Natural killer cell treated with Interleukin-12 subunit alpha and Interleukin-12 subunit beta and Interleukin-15 and Interleukin-18, amount 100 ng/mL, for 72 hours (primary cell): ENCODE measurements at places on chromosomes 6 and 20. TPM values are rescaled to one million over a fixed set of nuclear protein-coding genes. Genes with fewer than 3 reads are reported as not detected.

DNA sequence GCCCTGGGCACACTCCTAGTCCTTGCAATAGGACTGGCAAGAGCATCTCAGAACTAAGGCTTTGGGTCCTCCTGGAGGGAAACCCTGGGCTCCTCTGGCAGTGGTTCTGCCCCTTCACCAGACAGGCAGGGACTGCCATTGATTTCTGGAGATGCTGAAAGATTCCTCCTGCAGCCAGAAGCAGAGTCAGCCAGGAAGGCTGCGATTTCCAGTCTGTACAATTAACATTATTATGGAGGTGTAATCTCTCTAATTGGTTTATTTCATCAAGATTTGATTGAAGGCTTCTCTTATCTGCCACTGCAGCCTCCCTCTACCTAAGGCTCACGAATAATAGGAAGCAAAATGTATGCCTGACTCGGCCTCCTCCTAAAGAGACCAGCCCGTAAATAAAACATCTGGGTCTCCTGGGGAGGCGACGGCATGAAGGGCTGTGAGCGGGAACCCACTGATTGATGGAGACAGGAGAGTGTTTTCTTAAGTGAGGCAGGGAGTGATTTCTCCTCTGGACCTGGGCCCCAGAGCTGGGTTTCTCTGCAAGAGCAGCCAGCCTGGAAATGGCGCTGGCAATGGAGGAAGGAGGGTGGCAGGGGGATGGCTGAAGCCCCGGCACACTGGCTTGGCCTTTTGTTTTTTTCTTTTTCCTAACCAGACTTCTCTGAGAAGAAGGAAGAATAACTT, 689.6 kb downstream of the DHX35 start:
- no peak overlapping the region for H3K4me3 ChIP-seq
- no peaks in the 10 kb centered on the region for H3K27me3 ChIP-seq
- no peaks in the 10 kb centered on the region for H3K36me3 ChIP-seq
- no peak overlapping the region for H3K27ac ChIP-seq

- H3K27me3 ChIP-seq, result no peaks in the 10 kb centered on the region
- no peak overlapping the region for H3K4me3 ChIP-seq
- no peak overlapping the region for H3K27ac ChIP-seq
These were observed 186.3 kb downstream of the PLCB4 start for GRCh38 chr20:9255171-9255570.

DNA sequence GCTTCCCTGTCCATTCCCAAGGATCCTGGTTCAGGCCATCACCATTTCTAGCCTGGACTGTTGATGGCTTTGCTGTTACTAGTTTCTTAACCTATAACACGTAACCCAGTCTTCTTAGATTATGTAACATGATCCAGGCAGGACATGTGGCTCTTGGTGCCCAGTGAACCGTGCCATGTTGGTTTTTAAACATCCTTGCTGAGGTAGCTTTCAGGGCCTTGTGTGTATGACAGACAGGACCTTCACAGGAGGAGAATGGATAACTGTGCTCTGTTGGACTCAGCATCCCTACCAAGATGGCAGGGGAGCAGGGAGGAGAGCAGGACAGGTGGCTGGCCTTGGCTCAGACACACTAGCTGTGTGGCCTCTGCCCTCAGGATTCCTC, 46.8 kb downstream of the PANK2 start:
- no peak for DNase-seq
- no peak overlapping the region for H3K27ac ChIP-seq
- H3K4me3 ChIP-seq, result no peak overlapping the region

GRCh38 chr20:62064770-62065673, 659 bp downstream of the TAF4 start:
- no peak overlapping the region for H3K27ac ChIP-seq
- peak overlapping the region; percentile 84 for H3K4me3 ChIP-seq
- DNase-seq, result no peak
- H3K4me1 ChIP-seq, result peaks cover 35% of the 10 kb centered on the region
- H3K27me3 ChIP-seq, result no peaks in the 10 kb centered on the region

GRCh38 chr20:54382419-54382818, 93.0 kb upstream of the DOK5 start:
- H3K4me1 ChIP-seq, result no peaks in the 10 kb centered on the region
- no peaks in the 10 kb centered on the region for H3K36me3 ChIP-seq
- H3K27ac ChIP-seq, result no peak overlapping the region
- DNase-seq, result no peak

DNA sequence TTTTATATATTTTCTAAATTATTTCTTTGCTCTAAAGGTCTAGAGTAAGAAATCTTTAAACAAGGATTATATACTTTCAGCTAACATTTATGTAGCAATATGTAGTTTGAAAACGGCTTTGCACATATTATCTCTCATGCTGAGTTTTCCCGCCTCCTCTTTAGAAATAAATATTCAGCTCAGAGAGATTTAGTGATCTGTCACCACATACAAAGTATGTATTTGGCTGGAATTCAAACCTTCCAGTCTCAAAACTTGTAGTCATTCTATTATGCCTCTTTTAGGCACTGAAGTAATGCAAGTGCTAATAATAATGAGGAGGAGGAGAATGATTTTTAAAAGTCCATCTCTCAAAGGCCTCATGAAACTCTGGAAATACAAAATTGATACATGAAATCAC, 525.0 kb downstream of the GRIK2 start:
- no peak overlapping the region for H3K27ac ChIP-seq
- DNase-seq, result no peak
- no peaks in the 10 kb centered on the region for H3K36me3 ChIP-seq
- no peak overlapping the region for H3K4me3 ChIP-seq
- H3K4me1 ChIP-seq, result no peaks in the 10 kb centered on the region

- no peak for DNase-seq
- no peak overlapping the region for H3K4me3 ChIP-seq
- H3K36me3 ChIP-seq, result no peaks in the 10 kb centered on the region
- H3K27me3 ChIP-seq, result peaks cover 76% of the 10 kb centered on the region
These were observed 5.2 kb upstream of the MAFB start for GRCh38 chr20:40694246-40694645.

GRCh38 chr6:15447546-15448267, 201.8 kb downstream of the JARID2 start:
- no peaks in the 10 kb centered on the region for H3K27me3 ChIP-seq
- H3K4me3 ChIP-seq, result no peak overlapping the region
- no peaks in the 10 kb centered on the region for H3K36me3 ChIP-seq
- no peak overlapping the region for H3K27ac ChIP-seq

- peaks cover 3% of the 10 kb centered on the region for H3K4me1 ChIP-seq
- no peak overlapping the region for H3K4me3 ChIP-seq
- no peaks in the 10 kb centered on the region for H3K36me3 ChIP-seq
These were observed 30.6 kb upstream of the ULBP3 start for GRCh38 chr6:150099546-150099945.

GRCh38 chr6:11322252-11322885, 89.9 kb upstream of the NEDD9 start:
- no peaks in the 10 kb centered on the region for H3K27me3 ChIP-seq
- no peak overlapping the region for H3K4me3 ChIP-seq
- H3K36me3 ChIP-seq, result peaks cover 17% of the 10 kb centered on the region
- H3K27ac ChIP-seq, result peak overlapping the region; percentile 15

- no peaks in the 10 kb centered on the region for H3K36me3 ChIP-seq
- no peak for DNase-seq
- no peaks in the 10 kb centered on the region for H3K27me3 ChIP-seq
These were observed 38.1 kb downstream of the CDS2 start for GRCh38 chr20:5164645-5165625.

DNA sequence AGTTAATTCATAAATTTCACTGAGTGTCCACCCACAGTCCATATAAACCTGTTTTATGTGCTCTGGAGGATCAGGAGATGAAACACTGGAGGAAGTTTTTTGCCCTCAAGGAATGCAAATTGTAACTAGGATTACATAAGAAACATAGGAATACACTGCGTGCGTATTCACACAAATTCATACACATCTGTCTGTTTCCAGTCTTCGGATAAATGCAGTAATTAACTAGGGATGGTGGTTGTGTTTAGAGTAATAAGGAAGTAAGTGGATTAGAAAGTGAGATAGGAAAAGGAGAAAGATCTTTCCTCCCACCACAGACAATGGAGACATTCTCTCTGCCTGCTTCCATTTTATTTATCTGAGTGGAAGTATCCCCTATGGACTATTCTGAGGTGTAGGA, 35.7 kb upstream of the POPDC3 start:
- H3K4me1 ChIP-seq, result no peaks in the 10 kb centered on the region
- DNase-seq, result no peak
- no peak overlapping the region for H3K27ac ChIP-seq
- no peaks in the 10 kb centered on the region for H3K36me3 ChIP-seq
- H3K27me3 ChIP-seq, result peaks cover 8% of the 10 kb centered on the region

GRCh38 chr6:109224107-109224875, 129.0 kb downstream of the CEP57L1 start:
- no peak overlapping the region for H3K4me3 ChIP-seq
- peak overlapping the region; percentile 70 for H3K27ac ChIP-seq
- DNase-seq, result no peak

GRCh38 chr20:58231683-58232082, 3.2 kb upstream of the ANKRD60 start:
- H3K27me3 ChIP-seq, result peaks cover 35% of the 10 kb centered on the region
- peaks cover 14% of the 10 kb centered on the region for H3K36me3 ChIP-seq
- DNase-seq, result no peak
- H3K4me3 ChIP-seq, result no peak overlapping the region
- peaks cover 21% of the 10 kb centered on the region for H3K4me1 ChIP-seq

- no peaks in the 10 kb centered on the region for H3K27me3 ChIP-seq
- no peak for DNase-seq
- no peaks in the 10 kb centered on the region for H3K4me1 ChIP-seq
- no peaks in the 10 kb centered on the region for H3K36me3 ChIP-seq
These were observed 192.2 kb upstream of the MARCKS start for GRCh38 chr6:113664909-113665308.

- no peak for DNase-seq
- no peak overlapping the region for H3K4me3 ChIP-seq
- H3K4me1 ChIP-seq, result peaks cover 34% of the 10 kb centered on the region
- no peak overlapping the region for H3K27ac ChIP-seq
- no peaks in the 10 kb centered on the region for H3K36me3 ChIP-seq
These were observed 17.6 kb downstream of the WRNIP1 start for GRCh38 chr6:2782825-2783187.

DNA sequence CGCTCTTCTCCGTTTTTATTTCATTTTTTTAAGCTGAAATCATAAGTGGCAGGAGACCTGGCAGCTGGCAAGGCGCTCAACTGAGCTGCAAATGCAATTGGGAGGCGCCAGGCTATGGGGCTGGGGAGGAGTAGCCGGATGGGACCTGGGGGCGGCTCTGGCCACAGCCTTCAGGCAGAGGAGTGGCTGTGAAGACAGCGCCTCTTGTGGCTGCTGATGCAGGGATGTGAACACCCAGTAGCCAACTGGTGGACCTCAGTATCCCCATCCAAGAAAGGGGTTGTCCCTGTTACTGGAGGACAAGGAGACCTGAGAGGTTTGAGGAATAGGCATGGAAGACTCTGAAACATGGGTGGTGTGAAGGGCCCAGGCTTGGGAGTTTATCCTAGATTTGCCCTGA, 12.6 kb downstream of the KCNK17 start:
- no peaks in the 10 kb centered on the region for H3K4me1 ChIP-seq
- no peak overlapping the region for H3K4me3 ChIP-seq
- no peak overlapping the region for H3K27ac ChIP-seq
- no peaks in the 10 kb centered on the region for H3K36me3 ChIP-seq
- DNase-seq, result no peak

- H3K4me1 ChIP-seq, result peaks cover 19% of the 10 kb centered on the region
- H3K27me3 ChIP-seq, result no peaks in the 10 kb centered on the region
- peak overlapping the region; percentile 81 for H3K4me3 ChIP-seq
- H3K27ac ChIP-seq, result peak overlapping the region; percentile 81
These were observed 94.6 kb downstream of the ARMC2 start for GRCh38 chr6:108942556-108943492.

- no peaks in the 10 kb centered on the region for H3K27me3 ChIP-seq
- no peaks in the 10 kb centered on the region for H3K4me1 ChIP-seq
- no peak overlapping the region for H3K4me3 ChIP-seq
- no peaks in the 10 kb centered on the region for H3K36me3 ChIP-seq
- DNase-seq, result no peak
These were observed 57.5 kb downstream of the FOXC1 start for GRCh38 chr6:1667012-1667804.

GRCh38 chr6:121994919-121995318, 404.5 kb upstream of the HSF2 start:
- H3K4me3 ChIP-seq, result no peak overlapping the region
- H3K27me3 ChIP-seq, result no peaks in the 10 kb centered on the region
- no peak for DNase-seq
- H3K27ac ChIP-seq, result no peak overlapping the region

- no peak overlapping the region for H3K4me3 ChIP-seq
- H3K27me3 ChIP-seq, result no peaks in the 10 kb centered on the region
- no peaks in the 10 kb centered on the region for H3K4me1 ChIP-seq
- no peak for DNase-seq
- peaks cover 5% of the 10 kb centered on the region for H3K36me3 ChIP-seq
- no peak overlapping the region for H3K27ac ChIP-seq
These were observed 262.6 kb downstream of the NKAIN2 start for GRCh38 chr6:124066269-124066668.

DNA sequence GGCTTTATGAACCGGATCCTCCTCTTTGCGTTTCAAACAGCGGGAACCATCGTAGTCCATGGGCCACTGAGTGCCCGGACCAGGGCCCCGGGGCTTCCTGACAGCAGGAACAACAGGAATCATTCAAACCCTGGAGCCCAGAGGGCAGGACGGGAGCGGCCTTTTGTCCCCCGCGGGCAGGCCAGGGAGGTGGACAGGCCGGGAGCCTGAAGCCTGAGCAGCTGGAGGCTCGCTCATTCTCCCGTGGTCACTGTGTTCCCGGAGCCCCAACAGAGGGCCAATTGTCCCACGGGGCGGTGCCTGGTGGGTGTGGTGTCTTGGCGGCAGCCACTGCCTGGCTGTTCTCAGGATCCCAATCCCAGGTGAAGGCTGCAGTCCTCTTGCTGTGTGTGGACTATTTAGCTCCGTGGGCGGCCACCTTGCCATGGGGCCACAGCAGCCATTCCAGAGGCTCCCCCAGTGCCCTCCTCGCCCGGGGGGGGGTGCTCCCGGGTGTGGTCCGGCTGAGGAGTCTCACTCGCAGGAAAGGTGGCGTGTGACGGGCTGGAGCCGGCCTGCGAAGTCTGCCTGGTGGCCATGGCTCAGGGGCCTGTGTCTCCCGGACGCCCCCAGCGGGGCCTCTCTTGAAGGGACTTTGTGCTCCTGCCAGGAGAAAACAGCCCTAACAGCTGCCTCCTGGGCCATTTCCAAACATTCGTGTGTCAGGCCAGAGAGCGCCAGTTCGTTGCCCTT, 77.2 kb upstream of the BHLHE23 start:
- H3K36me3 ChIP-seq, result no peaks in the 10 kb centered on the region
- H3K4me3 ChIP-seq, result no peak overlapping the region
- peak; percentile 58 for DNase-seq
- no peak overlapping the region for H3K27ac ChIP-seq
- H3K27me3 ChIP-seq, result peaks cover 7% of the 10 kb centered on the region

The HLA-DQA1 gene
- total RNA-seq, result 7.8 TPM

The HLA-DRA gene
- 28.4 TPM for total RNA-seq

The GCNT2 gene
- 6.9 TPM for total RNA-seq

The AKAP12 gene
- total RNA-seq, result not detected

The GRM1 gene
- total RNA-seq, result not detected

The SLC24A3 gene
- total RNA-seq, result 1.4 TPM

The PI16 gene
- not detected for total RNA-seq

The SLC17A1 gene
- total RNA-seq, result not detected

The VWA7 gene
- 1.4 TPM for total RNA-seq

The NOX3 gene
- not detected for total RNA-seq

The SLC22A2 gene
- not detected for total RNA-seq

The ABRACL gene
- total RNA-seq, result 115 TPM

The GJA10 gene
- not detected for total RNA-seq
